ENCODE measurements at places on chromosomes 7 and 10.

GRCh38 chr10:117418121-117418520 lies 42.9 kb upstream of the PDZD8 start:
- no peak for DNase-seq

DNA sequence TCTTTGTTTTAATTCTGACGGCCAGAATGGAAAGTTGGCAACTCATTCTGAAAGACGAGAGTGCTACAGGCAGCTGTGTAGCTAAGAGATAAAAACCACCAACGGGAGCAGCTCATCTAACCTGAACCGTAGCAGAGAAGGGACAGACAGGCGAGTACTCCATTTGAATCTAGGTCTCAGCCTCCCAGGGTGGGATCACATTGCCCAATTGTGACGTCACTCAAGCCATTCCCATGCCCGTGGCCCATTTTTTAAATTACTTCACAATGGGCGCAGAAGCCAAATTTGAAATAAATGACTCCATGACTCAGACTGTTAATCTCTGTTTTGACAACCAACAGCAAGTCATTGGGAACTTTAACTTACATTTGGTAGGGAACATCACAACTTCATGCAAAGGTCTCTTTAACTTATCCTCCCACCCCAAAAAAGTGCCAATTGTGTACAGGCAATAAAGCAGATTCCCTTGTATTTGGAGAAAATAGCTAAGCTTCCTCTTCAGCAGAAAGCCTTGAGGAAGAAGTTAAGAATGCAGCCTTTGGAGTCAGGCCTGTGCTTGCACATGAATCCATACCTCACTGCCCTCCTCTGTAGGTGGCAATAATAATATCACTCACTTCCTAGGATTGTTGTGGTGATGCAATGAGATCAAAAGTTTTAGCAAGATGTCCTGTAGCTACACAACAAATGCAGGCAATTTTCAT lies 93.2 kb upstream of the KIF5B start:
- no peak for DNase-seq

DNA sequence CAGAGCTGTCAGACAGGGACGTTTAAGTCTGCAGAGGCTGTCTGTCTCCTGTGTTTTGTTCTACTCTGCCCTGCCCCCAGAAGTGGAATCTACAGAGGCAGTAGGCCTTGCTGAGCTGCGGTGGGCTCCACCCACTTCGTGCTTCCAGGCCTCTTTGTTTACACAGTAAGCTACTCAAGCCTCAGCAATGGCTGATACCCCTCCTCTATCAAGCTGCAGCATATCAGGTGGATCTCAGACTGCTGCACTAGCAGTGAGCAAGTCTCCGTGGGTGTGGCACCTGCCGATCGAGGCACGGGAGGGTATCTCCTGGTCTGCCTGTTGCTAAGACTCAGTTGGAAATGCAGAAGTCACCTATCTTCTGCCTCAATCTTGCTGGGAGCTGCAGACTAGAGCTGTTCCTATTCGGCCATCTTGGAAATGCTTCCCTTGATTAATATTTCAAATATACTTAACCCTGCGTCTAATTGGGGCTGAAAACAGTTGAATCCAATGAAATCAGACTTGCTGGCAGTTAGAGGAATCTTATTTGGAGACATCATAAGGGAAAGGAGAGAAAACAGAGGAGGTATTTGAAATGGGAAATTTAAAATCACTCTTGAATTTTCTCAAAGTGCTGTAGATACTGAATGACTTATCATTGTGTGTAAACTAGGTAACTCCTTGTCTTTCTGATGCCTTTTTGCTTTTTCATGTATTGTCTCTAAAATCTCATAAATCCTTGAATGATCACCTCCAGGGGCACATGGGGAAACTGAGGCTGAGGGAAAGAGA lies 13.8 kb upstream of the CYP3A5 start:
- DNase-seq: peak; percentile 71

GRCh38 chr7:151849879-151850260 lies 27.0 kb downstream of the PRKAG2 start:
- no peak for DNase-seq

DNA sequence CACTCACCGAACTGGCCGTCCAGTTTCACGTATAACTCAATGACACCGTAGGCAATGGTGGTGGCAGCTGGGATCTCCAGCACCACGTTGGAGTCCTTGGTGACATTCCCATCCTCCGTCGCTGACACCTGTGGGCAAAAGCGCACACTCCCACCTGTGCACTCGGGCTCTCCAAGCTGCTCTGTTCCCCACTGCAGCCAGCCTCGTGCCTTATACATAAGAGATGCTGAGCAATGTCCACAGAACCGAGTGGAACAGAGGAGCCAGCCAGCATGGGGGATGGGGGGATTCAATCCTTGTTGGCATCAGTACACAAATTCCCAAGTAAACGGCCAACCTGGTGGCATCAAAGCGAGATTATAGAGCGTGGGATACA lies 40.0 kb downstream of the GSDME start:
- DNase-seq: no peak

DNA sequence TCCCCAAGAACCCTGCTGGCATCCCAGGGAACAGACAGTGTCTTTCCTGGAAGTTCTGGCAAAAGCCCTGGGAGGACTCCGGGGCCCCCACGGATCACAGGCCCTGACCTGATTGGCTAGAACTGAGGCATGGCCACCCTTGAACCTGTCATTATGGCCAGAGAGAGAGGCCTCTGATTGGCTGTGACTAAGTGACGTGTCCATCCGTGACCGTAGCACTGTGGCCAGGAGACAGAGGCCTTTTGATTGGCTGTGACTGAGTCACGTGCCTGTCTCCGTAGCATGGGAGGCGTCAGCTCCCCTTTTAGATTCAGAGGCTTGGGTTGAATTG lies 163.8 kb downstream of the RGS10 start:
- no peak for DNase-seq

DNA sequence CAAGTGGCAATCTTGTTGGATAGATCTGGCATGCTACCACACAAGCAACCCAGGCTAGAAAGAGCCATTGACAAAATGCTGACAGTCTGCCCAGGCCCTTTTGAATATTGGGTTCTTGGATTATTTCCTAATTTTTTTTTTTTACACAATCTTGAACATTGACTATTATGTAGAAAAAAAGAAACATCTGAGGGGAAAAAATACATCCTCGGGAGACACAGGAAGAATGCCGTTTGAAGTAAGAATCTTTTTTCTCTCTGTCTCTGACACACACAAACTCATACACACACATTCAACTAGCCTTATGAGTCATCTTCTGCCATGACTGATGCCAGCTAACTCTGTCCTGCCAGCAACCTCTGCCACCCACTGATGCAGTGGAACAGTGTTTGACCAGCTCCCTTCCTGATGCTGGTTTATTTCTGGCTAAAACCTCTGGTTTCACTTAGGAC lies 47.2 kb downstream of the SORBS1 start:
- DNase-seq: no peak

DNA sequence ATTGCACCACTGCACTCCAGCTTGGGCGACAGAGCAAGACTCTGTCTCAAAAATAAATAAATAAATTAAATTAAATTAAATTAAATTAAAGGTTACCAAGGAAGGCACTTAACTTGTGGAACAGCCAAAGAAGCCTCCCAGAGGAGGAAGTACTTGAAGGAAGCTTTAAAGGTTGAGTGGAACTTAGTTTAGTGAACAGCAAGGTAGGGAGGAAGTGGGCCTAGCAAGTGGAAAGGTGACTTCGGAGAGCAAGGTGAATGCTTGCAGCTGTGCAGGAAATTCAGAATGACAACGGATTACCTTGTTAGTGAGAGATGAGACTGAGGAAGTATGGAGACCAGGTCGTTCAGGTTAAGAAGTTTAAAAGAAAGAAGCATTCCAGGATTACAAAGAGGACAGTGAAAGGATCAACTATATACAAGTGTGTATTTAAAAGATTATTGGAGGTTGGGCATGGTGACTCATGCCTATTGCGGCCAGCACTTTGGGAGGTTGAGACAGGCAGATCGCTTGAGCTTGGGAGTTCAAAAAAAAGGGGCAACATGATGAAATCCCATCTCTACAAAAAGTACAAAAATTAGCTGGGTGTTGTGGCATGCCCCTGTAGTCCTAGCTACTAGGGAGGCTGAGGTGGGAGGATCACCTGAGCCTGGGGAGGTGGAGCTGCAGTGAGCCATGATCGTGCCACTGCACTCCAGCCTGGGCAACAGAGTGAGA lies 12.8 kb upstream of the RPEL1 start:
- no peak for DNase-seq

DNA sequence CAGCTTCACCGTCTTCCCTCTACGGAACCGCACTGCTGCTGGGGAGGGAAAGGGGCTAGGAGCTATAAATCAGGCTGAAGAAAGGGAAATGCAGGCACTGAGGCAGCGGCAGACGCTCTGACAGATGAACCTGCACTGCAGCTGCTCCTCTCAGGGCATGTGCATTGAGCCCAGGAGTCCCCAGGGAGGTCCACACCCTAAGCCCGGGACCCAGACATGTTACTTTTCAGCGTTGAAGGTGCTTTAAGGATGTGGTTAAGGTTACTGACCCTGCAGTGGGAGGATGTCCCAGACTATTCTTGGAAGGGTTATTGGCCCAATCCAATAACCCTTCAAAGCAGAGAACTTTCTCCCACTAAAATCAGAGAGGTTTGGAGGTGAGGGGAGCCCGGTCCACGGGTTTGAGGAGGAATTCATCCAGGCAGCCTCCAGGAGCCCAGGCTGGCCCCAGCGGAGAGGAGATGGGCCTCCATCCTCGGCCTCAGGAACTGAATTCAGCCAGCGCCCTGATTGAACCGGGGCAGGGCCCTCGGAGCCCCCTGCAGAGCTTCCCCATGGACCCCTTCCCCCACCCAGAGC lies 75.4 kb downstream of the ADARB2 start:
- DNase-seq: no peak

GRCh38 chr10:30398788-30399187 lies 35.2 kb upstream of the MAP3K8 start:
- DNase-seq: peak; percentile 25

DNA sequence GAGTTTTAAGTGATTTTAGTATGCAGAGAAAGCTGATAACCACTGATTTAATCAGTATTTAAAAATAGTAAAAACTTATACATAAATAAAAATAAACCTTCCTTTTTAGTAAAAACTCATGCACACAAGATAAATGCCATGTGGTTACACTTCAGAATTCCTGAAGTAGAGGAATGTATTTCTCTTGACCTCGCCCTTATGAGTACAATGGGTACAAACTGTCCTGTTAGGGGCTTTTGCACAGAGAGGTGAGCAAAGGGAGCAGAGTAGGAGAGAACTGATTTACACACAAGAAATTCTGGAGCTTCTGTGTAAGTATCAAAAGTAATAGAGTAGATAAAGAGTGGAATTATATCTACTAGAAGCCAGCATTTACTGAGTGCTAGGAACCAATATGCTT lies 279.6 kb downstream of the PPP1R3A start:
- DNase-seq: no peak

DNA sequence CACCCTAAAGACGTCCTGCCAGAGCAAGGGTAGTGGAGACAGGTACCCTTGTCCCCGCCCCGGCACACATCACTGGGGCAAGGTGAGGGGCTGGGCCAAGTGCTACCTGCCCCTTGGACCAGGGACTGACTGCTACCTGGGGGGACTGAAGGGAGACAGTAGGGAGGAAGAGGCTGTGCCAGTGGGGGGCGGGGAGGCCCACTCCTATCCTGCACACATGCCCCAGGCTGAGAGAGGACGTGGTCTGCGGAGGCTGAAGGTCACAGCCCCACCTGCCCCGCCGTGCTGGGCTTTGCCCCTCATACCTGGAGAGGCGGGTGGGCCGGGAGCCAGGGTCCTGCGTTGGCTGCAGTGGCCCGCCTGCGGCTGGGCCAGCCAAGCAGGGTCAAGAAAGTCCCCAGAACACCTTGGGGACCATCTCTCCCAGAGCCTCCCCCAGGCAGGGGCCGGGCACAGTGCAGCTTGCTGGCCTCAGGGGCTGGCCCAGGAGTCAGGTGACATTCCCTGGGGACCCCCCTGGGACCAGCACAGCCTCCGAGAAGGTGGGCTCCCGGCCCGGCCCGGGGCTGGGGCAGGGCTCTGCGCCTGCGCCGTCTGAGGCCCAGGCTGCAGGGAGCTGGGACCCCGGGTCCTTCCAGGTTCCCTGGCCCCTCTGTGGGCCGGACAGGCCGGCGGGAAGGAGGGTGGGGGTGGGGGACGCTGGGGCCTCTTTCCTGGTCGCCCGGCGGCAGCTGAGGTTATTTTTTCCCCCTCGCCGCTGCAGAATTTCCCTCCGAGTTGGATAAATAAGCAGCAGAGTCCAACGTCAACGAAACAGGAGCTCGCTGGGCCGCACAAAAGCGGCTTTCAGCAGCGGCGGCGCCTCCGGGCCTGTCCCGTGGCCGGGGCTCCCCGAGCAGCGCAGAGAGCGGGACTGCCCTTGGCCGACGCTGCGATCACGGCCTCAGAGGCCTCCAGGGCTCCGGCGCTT lies 9.8 kb upstream of the FZD9 start:
- DNase-seq: no peak

GRCh38 chr7:129959471-129960203 lies 6.9 kb upstream of the UBE2H start:
- DNase-seq: no peak

DNA sequence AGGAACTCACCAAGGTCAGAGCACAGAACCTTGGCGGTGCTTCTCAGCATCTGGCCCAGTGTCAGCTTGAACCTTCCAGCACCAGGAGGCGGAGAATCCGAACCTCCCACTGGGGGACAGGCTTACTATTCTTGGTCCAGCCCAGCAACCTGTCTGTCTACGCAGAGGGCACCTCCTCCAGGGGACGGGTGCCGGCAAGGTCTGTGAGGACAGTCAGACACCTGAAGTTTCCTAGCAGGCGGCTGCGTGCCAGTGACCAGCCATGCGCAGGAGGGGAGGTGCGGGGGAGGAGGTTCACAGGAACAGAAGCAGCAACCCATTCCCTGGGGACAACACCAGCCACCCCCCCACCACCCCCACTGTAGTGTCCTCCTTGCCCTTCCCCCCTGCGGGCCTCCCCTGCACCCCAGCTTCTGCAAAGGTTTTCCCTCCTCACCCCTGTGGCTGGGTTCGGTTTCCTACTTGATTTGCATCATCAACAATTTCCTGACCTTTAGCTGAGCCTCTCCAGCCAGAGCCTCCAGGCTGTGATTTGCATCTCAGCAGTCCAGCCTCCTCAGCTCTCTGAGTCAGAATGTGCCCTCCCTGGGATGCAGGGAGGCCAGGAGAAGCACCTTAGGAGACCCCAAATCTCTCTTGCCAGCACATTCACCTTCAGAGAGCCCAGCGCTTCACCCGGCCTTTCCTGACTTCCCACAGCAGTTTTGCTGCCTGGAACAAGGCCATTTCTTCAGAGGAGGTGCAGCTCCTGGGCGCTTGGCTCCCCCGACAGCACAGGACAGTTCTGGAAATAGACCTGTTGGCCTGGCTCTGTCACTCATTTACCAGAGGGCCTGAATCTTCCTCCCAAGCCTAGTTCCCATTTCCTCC lies 107.5 kb upstream of the NPS start:
- DNase-seq: no peak

GRCh38 chr7:830069-830468 lies 2.2 kb upstream of the SUN1 start:
- peak; percentile 45 for DNase-seq

Measured in naive thymus-derived CD8-positive, alpha-beta T cell (primary cell).